Fibroblast of skin of right quadriceps (primary cell): ENCODE measurements at places on chromosomes 1 and 21.
A peak's percentile ranks its signal among the peaks of the same experiment; 100 is the strongest.

DNA sequence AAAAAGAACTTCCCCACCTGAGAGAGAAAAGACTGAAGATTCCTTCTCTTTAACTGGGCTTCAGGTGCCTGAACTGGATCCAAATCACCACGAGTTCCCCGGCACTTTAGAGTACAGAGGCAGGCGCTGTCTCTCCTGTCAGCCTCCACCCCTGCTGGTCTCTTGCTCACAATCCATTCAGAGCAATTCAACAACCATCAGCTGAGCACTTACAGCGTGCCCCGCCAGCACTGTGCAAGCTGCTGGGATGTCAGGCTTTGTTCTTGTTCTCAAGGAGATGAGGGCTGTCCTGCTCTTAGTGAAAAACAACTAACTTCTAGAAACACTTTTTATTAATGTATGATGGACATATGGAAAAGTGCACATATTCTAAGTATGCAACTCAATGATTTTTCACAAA is 68.7 kb upstream of the VAMP3 start:
- DNase-seq, result no peak

- no peak for DNase-seq
These were observed 1094.0 kb upstream of the B3GALT2 start for GRCh38 chr1:194280463-194280862.

GRCh38 chr21:33817663-33818451 is 97.7 kb downstream of the ATP5PO start:
- no peak for DNase-seq

DNA sequence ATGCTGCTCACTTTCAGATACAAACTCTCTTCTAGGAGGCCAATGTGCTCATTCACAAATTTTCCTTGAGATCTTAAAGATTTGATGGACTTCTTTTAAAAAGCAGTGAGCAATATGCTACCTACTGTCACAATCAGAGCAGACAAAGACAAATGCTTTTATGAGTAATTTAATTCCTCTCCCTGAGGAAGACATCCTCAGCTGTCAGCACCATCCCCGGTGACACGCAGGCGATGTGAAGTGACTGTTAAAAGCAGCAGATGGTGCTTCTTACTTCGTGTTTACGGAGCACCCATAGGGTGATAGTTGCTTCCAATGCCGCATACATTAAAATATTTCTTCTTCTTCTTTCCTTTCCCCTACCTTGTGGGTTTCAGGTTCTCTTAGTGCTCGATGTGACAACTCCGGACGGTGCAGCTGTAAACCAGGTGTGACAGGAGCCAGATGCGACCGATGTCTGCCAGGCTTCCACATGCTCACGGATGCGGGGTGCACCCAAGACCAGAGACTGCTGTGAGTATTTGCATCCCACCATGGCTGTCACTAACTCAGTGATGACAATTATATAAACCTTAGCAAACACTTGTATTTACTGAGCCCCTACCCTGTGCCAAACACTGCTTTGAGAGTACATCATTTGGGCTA is 29.1 kb downstream of the LAMC2 start:
- DNase-seq, result no peak

DNA sequence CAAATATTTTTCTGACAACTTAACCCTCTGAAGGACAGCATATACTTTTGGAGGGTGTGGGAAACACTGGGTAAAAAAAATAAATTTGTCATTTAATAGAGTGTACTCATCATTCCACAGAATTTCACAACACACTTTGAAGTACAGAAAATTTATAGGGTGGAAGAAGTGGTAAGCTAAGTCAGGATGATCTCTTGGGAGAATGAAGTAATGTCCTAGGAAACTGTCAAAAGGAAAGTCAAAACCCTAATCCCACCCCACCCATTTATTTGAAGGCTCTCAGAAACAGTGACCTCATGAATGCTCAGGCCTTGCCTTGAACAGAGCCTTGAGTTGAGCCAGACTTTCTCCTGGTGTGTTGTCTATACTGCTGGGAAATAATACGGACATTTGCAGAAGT is 7.3 kb upstream of the UAP1 start:
- peak; percentile 56 for DNase-seq

GRCh38 chr1:184647471-184647870 is 107.2 kb downstream of the EDEM3 start:
- no peak for DNase-seq

GRCh38 chr1:60974524-60975372 is 107.6 kb upstream of the NFIA start:
- no peak for DNase-seq

DNA sequence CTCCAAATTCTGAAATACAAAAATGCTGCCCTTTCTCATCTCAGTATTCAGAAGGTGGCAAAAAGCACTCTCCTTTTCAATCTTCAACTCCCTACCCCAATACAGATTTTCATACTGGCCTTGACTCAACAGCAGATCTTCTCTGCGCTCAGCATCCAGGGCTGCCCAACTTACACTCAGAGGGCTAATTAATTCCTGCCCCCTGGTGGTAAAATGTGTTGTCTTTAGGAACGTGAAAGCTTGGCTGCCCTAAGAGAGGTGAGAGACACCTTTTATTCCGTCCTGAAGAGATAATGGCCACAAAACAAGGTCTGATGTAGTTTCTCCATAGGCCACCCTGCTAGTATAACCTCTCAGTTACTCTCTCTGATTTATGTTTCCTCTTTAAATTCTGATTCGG is 25.0 kb downstream of the KRTAP24-1 start:
- peak; percentile 31 for DNase-seq

- no peak for DNase-seq
These were observed 10.4 kb downstream of the CAMSAP2 start for GRCh38 chr1:200749090-200749489.

GRCh38 chr1:37177230-37177864 is 143.0 kb upstream of the GRIK3 start:
- peak; percentile 3 for DNase-seq

- DNase-seq, result no peak
These were observed 35.6 kb upstream of the C21orf91 start for GRCh38 chr21:17854745-17855144.

DNA sequence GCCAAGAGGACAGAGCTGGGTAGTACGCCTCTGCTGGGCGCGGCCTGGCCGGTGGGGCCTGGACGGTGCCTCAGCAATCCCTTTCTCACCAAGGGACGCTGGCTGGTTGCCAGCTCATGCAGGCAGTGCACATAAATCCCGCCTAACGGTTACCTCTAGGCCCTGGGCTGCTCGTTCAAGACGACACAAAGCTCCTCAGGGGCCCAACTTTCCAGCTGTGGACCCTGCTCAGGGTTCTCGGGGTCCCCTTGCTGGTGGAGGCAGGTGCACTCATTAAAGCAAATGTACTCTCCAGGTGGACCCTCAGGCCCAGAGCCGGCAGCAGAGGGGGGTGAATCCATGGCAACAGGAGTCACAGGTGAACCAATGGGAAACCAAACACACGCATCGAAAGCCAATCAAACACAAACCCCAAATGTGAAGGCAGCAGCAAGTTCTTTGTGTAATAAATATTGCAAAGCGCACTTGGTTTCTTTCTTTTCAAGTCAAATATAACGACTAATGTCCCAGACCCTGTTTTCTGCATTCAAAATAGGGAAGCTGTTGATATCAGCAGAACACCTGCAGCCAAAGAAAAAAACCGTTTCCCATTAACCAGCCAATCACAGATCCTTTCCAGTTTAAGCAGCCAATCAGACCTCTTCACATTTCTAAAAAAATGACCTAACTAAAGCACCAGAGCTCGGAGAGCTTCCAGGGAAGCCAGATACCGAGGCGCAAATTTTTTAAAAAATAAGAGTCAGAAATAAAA is 26.1 kb upstream of the CLSTN1 start:
- DNase-seq, result no peak

DNA sequence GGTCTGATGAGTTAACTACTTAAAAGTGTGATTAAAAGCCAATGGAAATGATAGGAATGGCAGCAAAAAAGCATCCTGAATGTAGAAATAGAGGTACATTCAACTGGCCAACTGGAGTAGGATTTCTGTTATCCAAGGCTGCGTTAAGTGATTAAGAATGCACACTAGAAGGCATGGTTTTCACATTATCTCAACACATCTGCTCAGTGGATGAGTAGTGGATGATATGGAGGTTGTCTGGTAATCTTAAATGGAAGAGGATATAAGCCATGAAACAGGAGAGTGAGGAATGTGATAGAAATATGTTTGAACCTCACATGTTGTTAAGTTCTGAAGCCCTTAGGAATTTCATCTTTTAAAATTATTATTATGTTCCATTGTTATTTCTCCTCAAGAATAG is 839.9 kb downstream of the USP25 start:
- DNase-seq, result peak; percentile 44

- peak; percentile 73 for DNase-seq
These were observed 176.9 kb upstream of the LMO4 start for GRCh38 chr1:87151500-87152421.
